ENCODE measurements at places on chromosomes 1 and 21.

- DNase-seq = no peak
These were observed 42.6 kb downstream of the EYA3 start for GRCh38 chr1:28045777-28046176.

- DNase-seq = no peak
These were observed at the start of gene SPRR3 for GRCh38 chr1:153001382-153001781. Gene SPRR3 (plus strand): TSS chr1:153001749. CDS start chr1:153003021, 1,272 bp downstream.

- no peak for DNase-seq
These were observed 8.8 kb upstream of the TGFB2 start for GRCh38 chr1:218336328-218336727.

DNA sequence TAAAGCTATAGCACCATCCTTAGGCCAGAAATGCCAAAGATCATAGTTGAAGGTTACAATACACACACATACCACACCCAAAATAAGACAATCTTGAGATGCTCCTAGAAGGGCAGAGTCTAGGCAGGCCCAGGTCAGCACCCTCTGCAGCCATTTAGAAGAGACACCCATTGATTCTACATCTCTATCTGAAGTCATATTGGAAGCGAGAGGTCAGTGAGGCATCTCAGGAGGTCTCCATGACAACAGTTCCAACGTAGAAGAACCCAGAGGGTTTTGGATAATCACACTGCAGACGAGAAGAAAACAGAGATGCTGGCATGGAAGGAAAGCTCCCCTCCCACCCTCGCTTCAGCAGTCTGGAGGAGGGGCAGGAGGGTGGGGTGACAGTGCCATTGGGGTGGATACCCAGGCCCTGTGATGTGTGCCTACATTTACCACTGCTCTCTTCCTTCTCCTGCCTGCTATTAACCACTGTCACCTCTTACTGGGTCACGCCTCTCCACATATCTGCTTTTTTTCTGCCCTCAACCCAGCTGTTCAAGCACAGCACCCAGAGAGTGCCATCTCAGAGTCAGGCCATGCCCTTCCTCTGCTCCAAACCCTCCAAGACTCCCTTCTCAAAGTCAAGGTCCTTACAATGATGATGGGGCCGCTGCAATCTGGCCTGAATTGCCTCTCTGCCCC is 6.2 kb downstream of the TMCO4 start:
- no peak for DNase-seq

DNA sequence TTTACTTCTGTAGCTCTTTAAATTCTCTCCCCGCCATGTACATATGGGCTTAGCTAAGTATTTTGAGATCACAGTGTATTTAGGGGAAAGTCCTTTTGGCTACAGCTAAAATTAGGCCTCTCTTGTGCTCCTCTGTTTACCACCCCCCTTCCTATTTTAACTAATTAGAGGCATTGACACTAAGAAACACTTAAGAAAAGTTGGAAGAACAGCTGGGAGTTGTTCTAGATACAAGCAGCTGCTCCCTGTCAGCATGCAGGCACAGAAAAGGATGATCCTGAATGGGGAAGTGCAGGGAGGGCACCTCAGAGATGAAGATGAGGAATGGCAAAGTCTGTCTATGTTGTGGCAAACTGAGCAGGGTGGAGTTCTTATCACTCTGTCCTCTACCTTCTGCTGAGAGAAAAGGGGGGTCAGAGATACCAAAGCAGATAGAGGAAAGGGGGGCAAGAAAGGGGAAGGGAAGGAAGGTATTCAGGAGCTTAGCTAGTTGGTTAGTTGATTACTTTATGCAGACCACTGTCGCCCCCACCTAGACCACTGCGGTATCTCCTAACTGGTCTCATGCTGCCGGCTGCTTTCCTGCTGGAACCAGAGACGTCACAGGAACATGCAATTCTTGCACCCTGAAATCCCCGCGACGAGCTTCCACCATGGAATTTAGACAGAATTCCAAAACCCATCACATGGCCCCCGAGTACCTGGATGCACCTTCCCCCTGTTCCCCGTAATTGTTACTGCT is 82.4 kb upstream of the HOOK1 start:
- no peak for DNase-seq

DNA sequence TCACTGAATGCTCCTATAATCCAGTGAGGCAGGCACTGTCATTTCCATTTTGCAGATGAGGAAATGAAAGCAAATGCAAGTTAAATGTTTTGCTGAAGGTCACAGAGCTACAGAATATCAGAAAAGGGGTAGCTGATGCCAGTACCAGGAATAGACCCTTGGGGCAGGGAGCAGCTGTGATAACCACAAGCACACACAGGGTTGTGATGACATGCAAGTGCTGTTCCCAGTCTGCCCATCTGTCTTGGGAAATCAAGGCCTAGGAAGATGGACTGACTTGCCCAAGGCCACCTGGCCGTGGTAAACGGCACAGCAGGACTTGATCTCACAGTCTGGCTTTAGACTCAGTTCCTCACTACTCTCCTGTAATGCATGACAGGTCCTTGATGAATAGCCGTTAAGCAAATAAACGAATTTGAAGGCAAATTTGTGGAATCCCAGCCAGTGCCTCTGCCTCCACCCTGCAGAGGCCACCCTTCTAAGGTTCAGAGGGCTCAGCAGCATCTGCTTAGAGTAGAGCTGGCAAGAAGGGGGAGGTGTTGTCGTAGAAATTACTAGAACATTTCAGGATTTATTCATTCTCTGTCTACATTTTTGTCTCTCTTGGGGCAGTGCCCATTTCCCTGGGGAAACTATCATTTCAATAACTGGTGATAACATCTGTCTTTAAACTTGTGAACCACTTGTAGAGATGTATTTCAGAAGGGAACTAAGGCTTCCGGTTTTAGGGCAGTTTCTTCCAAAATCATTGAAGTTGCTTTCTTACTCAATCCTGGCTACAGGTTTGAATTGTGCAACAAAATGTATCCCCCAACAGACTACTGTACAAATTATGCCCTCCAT is 53.2 kb upstream of the MRPS6 start:
- no peak for DNase-seq

- no peak for DNase-seq
These were observed 31.9 kb downstream of the WNT9A start for GRCh38 chr1:227915564-227916553.

All from adipocyte (in vitro differentiated cells).